ENCODE measurements at places on chromosomes 7 and 10.

GRCh38 chr7:17771901-17772408 lies 168.3 kb downstream of the SNX13 start:
- no peak for DNase-seq

- no peak for DNase-seq
These were observed 13.2 kb downstream of the ZNF488 start for GRCh38 chr10:47370878-47371277.

GRCh38 chr7:117682681-117683385 lies 190.4 kb downstream of the CTTNBP2 start:
- DNase-seq: no peak

- no peak for DNase-seq
These were observed 35.5 kb upstream of the TPST1 start for GRCh38 chr7:66169616-66170015.

DNA sequence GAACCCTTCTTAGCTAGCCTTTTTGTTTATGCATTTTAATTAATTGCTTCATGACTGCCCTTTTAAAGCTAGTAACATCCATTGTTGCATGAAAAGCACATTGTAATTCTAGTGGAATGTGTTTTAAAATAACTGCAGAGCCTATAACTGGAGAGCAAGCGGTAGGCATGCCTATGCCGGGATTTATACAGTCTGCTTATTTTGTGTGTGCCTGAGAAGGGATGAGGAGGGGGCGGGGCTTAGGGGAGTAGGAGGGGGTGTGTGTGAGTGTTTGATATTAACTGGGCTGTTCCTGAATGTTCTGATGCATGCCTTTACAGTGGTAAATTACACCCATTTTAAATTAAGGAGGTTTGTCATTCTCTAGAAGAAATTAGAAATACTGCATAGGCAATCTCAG lies 208.1 kb downstream of the TCF7L2 start:
- DNase-seq: no peak

GRCh38 chr10:31778627-31779026 lies 150.0 kb downstream of the ARHGAP12 start:
- DNase-seq: no peak

- DNase-seq: no peak
These were observed 4.4 kb upstream of the MYL7 start for GRCh38 chr7:44145479-44145968.

- no peak for DNase-seq
These were observed 662.5 kb downstream of the KCNMA1 start for GRCh38 chr10:76975126-76975525.

- no peak for DNase-seq
These were observed 588.6 kb downstream of the NRG3 start for GRCh38 chr10:82463614-82464013.

DNA sequence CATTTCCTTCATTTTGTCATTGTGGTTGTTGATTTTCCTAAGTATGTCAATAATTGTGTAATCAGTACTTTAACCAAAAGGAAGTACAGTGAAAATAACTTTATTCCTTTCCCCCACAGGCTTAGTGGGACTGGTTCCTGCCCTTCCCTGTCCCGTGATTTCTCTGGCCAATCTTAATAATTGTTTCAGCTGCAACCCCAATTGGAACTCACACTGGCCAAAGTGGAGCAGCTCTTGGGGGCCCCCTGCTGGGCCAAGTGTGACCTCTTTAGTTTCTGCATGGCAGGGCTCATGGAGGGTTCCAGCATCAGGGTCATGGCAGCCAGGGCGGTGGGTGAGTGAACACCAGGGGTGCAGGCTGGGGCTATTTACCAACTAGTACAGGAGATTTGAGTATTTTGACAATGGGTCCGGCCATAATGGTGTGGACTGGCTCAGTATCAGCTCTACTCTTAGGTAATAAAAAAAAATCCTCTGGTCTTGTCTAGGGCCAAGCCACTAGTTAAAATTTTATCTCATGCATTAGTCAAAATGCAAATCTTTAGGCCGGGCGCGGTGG lies 31.7 kb downstream of the CYCS start:
- DNase-seq: no peak

- DNase-seq: no peak
These were observed 21.3 kb downstream of the LHPP start for GRCh38 chr10:124482876-124483275.

DNA sequence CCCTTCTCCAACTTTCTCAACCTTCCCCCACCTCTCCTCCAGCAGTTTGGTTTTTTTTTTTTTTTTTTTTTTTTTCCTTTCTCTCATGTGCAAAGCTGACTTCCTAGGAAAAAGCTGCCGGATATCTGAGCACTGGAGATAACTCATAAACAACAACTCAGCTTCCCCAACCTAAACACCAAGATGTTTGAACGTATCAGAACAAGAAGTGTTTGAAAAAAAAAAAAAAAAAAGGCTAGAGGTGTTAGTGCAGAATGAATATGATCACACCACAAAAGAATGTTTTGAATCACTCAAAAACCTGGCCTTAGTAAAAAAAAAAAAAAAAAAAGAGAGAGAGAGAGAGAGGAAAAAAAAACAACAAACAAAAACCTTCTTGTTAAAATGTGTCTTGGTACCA lies 11.2 kb downstream of the GATA3 start:
- DNase-seq: no peak

DNA sequence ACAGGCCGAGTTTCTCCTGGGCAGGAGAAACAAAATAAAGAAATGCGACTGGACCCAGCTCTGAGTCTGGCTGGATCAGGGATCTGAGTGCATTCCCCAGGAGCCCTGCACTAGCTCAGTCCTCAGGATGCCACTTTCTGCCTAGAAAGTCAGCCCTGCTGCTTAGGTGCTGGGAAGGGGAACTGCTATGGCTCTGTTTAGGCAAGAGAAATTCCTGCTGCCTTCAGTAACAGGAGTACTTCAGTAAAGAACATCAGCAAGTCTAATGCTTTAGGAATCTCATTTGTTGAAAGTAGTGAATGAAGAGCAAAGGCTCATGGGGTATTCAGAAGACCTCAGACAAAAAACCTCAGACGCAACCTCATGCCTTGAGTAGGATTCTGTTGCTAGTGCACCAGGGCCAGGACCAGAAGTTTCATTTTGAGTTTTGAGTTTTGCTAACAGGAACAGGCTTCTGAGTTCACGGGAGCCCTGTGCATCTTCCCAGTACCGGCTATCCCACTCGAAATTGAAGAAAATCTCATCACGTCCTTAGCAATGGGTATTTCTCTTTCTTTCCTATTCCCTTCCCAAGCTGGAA lies 170.8 kb upstream of the CDCA7L start:
- DNase-seq: no peak

DNA sequence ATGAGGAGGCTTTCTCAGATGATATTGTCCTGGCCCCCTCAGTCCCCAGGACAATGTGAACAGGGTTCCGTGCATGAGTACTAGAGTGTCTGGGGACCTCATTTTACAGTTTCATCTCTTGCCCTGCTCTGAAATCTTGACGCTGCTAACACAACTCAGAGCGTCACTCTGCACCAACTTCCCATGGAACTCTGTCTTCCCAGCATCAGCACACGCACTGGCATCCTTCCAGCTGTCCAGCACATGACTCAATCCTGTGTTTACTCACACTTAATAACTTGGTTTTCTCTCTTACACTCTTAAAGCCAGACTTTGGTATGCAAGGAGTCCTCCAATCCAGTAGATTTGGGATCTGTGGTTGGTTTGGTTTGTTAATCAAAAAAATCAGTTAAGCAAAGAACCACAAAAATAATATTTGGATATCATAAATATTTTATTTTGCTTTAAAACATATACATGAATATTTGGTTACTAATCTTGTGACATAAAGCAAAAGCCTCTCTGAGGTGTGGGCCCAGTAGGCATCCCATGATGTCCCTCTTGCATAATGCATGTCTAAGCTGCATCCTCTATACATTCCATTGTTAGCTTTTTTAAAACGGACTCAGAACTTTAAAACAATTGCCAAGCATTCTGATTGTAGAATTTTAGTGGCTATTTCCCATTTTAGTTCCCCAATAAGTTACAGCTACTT lies 131.0 kb downstream of the CXCL12 start:
- no peak for DNase-seq

DNA sequence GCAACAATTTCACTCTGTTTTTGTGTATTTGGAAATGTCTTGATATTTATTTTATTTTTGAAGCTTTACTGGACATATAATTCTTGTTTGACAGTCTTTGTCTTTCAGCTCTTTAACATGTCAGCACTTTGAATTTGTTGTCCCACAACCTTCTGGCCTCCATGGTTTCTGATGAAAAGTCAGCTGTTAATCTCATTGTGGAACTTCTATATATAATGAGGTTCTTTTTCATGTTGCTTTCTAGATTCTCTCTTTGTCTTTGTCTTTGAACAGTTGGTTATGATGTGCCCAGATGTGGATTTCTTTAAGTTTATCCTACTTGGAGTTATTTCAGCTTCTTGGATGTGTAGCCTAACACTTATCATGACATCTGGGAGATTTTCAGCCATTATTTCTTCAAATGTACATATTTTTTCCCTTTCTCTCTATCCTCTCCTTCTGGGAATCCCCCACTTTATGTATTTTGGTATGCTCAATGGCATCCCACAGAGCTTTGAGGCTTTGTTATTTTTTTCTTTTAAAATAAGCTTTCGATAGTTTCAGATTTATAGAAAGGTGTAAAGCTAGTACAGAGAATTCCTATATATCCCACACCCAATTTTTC lies 9.5 kb upstream of the LMTK2 start:
- no peak for DNase-seq

- DNase-seq: no peak
These were observed 841.5 kb downstream of the GRM8 start for GRCh38 chr7:126411032-126411820.

- DNase-seq: no peak
These were observed 326.8 kb downstream of the TCERG1L start for GRCh38 chr10:130984686-130985085.

- no peak for DNase-seq
These were observed 105.2 kb downstream of the PLCE1 start for GRCh38 chr10:94098896-94099295.

- DNase-seq: peak; percentile 27
These were observed 235.1 kb downstream of the SEMA3E start for GRCh38 chr7:83413831-83414230.

DNA sequence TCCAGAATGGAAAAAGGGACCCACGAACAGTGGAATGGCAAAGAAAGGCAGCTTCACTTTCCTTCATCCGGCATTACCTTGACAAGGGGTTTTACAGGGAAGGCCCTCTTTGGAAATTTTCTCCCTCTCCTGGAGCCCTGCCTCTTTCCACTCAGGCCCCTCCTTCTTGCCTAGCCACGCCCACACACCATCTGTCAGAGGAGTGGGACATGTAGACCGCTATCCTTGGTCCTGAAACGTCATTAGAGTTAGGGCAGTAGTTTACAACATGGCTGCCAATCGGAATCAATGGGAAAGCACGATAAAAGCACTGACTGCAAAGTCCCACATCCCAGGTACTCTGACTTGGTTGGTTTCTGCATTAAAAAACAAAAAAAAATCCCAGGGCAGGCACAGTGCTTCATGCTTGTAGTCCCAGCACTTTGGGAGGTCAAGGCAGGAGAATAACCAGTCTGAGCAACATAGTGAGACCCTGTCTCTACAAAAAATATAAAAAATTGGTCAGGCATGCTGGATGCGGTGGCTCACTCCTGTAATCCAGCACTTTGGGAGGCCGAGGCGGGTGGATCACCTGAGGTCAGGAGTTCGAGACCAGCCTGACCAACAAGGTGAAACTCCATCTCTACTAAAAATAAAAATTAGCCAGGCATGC lies 96.4 kb downstream of the MARCHF5 start:
- no peak for DNase-seq

- DNase-seq: no peak
These were observed 35.3 kb downstream of the PALD1 start for GRCh38 chr10:70513848-70514309.

GRCh38 chr10:43229208-43230061 lies 37.4 kb downstream of the RASGEF1A start:
- DNase-seq: no peak

GRCh38 chr7:18831419-18831818 lies 286.0 kb downstream of the TWIST1 start:
- DNase-seq: no peak

DNA sequence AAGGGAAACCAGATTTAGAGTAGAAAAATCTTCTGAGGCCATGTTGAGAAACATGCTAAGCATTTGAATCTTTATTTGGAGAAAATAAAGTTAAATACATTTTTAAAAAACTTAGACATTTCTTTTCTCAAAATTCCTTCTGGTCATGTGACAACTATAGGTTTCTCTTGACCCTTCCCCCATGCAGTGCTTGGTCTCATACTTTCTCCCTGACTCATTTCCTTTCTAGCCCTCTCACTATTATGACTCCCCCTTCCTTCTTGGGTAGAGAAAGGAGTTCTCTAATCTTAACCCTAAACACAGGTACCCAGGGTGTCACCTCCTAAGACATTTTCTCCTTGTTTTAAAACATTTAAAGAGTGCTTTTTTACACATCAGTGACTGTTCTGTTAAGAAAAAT lies 179.5 kb upstream of the TMEM106B start:
- DNase-seq: no peak

GRCh38 chr7:152354061-152354460 lies 81.7 kb downstream of the KMT2C start:
- DNase-seq: no peak

GRCh38 chr7:113142385-113143119 lies 24.2 kb upstream of the SMIM30 start:
- DNase-seq: no peak

DNA sequence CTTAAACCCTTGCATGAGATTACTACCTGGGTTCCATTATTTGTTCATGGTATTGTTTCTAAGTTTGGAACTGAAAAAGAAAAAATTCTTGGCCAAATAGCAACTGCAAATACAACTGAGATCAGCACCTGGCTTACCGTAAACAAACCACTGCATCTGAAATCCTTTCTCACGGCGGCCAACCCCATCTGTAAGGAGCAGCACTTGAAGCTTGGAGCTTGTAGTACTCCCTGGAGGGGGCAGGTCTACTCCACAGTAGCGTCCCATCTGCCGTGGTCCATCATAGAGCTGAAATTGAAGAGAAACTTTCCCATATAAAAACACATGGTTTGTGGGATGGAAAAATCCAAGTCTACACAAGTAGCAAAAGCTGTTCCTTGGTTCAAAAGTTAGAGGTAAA lies 109.9 kb downstream of the CUBN start:
- no peak for DNase-seq

DNA sequence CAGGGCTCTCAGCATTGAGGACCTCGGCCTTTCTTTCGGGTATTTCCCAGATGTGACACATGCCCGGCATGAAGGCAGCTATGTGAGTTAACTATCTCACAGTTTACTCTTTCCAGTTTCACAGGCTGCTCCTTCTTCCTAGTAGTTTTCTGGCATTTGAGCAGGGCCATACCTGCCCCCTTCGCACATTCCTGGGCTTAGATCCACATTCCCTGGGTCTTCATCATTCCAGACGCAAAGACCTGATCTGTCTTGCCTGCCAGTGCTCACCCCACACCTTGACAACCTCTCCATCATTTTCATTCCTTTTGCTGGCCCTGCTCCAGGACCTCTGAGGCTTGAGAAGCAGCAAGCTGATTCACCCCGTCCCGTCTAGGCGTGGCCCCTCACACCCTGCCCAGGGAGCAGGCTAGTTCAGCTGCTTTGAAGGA lies 227.5 kb downstream of the WDR11 start:
- no peak for DNase-seq

GRCh38 chr7:105587909-105588635 lies 6.8 kb upstream of the EFCAB10 start:
- no peak for DNase-seq

- DNase-seq: no peak
These were observed 2.3 kb upstream of the TUBAL3 start for GRCh38 chr10:5406918-5407317.

GRCh38 chr10:22999942-23000341 lies 72.1 kb downstream of the ARMC3 start:
- DNase-seq: no peak

GRCh38 chr10:132961787-132962622 lies 19.6 kb upstream of the CFAP46 start:
- peak; percentile 13 for DNase-seq

GRCh38 chr7:1248143-1248915 lies 15.7 kb downstream of the UNCX start:
- DNase-seq: no peak
